Left renal cortex interstitium (tissue), 4 donors: ENCODE measurements at places on chromosomes 6 and 20. TPM values are rescaled to one million over a fixed set of nuclear protein-coding genes. Genes with fewer than 3 reads are reported as not detected.

The PTCHD4 gene
- 1.5 TPM for polyA plus RNA-seq

The CST5 gene
- 0.32 TPM for polyA plus RNA-seq

The HSPA12B gene
- polyA plus RNA-seq: 17.0 TPM

The ZNF334 gene
- polyA plus RNA-seq: 19.5 TPM

The MATN4 gene
- polyA plus RNA-seq: 0.52 TPM

The CRISP3 gene
- 0.49 TPM for polyA plus RNA-seq

The RAB23 gene
- polyA plus RNA-seq: 32.0 TPM
